Stimulated activated CD8-positive, alpha-beta memory T cell treated with anti-CD3 and anti-CD28 coated beads, Interleukin-4, amount 100 ng/mL, for 24 hours (primary cell): ENCODE measurements at places on chromosomes 3 and 15.

DNA sequence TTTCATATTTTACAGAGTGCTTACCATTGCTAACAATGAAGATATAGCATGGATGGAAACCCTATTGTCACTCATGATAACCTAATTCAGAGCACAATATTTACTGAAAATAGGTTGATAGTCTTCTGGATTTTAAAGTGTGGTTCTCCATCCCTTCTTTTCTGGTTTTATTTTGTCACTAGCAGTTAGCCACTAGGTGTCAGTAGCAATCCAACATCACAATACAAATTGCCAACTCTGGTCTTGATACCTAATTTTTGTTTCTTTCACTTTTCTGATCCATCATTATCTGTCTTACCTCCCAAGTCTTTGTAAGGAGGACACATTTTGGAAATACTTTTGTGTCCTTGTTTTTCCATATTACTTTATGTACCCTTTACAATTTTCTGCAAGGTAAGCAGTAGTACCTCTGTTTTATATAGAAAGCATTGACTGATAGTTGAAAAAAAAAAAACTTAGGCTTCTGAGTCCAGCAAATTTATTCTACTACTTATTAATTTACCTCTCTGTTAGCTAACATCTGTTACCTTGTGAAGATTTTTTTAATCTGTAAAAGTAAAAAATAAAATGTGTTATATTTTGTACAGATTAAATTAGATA lies 28.3 kb upstream of the CRYBG3 start:
- DNase-seq: no peak

DNA sequence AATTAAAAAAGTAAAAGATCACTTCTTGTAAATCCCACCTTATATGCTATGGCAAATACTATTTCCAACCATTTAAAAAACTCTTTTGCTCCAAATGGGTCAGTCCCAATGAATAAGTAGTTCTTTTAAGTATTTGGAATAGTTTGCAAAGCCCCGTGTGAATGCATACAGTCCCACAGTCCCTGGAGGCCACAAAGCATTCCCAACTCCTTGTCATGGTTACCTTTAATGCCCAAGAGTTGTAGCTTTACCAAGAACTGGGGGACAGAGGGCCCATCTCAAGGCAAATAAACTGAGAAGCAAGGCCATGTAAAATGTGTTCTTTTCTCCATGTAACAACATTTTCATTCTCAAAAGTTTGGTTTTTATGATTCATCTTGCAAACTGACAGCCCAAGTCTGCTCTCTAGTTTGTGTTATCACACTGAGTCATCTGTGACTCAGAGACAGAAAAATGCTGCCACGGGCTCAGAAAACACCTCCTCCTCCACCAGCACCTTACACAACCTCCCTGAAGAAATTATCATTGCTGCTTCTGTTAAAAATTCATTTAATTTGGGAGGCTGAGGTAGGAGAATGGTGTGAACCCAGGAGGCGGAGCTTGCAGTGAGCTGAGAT lies 336.2 kb downstream of the ERC2 start:
- no peak for DNase-seq

DNA sequence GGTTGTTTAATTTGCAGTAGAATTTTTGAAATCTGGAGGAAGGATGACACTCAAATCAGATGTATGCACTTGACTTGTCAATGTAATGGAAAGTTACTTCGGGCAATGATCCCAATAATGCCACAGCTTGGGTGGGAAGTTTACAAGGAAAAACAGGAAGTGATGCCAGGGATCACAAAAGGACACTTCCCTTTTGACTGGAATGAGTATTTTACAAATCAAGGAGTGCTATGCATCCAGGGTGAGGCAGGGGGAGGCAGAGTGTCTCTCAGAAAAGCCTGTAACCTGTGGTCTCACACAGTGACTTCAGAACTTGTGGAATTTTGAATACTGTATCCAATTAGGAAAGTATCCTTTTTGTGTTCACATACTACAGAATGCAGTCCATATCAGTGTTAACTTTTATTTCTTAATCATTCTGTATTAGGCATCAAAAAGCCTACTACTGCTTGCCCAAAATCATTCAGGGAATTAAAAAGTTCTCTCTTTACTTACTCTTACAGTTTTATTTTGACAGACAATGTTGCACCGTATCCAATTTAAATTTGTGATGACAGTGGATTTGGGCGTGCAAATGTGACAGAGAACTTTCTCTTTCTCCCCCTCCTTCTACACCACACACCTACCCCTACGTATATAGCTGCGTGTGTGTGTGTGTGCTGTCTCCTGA lies 445.1 kb downstream of the MECOM start:
- no peak for DNase-seq

GRCh38 chr15:95085056-95085455 lies 853.7 kb downstream of the MCTP2 start:
- no peak for DNase-seq

DNA sequence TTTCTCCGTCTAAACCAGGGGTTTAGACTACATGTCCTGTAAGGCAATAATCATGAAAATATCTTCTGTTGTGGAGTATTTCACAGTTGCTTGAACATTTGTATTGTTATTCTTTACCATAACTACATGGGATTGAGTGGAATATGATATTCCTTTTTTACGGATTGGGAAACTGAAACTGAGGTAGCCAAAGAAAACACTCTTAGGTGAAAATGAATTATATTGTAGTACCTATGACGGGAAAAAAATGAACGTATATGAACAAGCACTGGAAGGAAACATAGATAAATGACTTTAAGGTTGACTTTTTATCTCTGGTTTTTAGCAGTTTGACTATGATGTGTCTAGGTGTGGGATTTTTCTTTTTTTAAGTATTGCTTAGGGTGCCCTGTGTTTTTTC lies 35.6 kb downstream of the MAP2K1 start:
- no peak for DNase-seq

- DNase-seq: no peak
Observed at GRCh38 chr3:127275287-127275781, 12.5 kb downstream of the PRR20G start.

DNA sequence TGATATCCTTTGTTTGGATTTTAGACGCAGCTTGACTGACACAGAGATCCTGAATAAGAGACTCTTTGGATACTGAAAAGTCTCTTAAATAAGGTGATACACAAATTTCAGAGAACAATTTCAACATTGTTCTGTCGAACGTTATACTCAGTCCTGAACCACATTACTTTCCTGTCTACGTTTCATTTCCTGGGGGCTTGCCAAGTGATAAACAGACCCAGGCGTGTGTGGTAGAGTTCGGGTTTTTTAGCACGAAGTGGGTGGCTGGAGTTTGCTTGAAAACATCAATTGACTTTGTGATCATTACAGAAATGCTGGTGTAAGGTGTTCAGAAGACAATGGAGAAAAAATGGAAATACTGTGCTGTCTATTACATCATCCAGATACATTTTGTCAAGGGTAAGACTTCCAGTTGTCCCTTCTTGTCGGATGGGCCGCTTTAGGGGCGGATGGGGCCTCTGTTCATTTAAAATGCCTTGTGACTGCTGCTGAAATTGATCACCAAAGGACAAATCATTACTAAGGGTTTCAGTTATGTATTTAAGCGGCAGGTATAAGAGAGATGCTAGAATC lies at the start of gene CD96:
CD96 (plus strand) TSS at position 287 of the 573 bp plus-strand sequence; CDS start at position 339, 52 bp downstream.
- DNase-seq: peak; percentile 33

DNA sequence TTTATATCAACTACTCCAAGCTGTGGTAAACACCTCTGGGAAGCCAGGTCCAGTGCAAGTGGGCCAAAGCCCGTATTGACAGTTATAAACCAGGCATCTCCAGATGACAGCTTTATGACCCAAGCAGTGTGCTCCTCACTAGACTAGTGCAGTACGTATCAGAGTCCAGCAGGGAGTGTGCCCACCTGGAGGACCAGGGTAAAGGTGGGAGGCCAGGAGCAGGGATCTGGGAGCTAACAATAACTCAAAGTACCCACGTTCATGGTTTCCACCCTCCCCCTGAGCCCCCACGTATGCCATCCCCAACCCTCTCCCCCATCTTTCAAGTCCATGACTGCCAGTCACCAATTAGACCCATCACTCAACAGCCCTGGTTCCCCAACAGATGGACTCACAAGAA lies 27.0 kb upstream of the ALDH1A3 start:
- no peak for DNase-seq

GRCh38 chr15:48625126-48625525 lies 20.4 kb downstream of the FBN1 start:
- no peak for DNase-seq

- DNase-seq: no peak
Observed at GRCh38 chr3:2375376-2375775, 276.7 kb downstream of the CNTN4 start.

- no peak for DNase-seq
Observed at GRCh38 chr3:193843474-193844301, 250.7 kb downstream of the OPA1 start.

- DNase-seq: no peak
Observed at GRCh38 chr15:40562691-40563090, 2.2 kb downstream of the CCDC32 start.

- DNase-seq: no peak
Observed at GRCh38 chr15:89401631-89402517, 67.2 kb upstream of the POLG start.

GRCh38 chr15:63288778-63289378 lies 11.5 kb downstream of the APH1B start:
- DNase-seq: no peak

GRCh38 chr15:92538115-92538514 lies 117.5 kb downstream of the FAM174B start:
- DNase-seq: no peak

DNA sequence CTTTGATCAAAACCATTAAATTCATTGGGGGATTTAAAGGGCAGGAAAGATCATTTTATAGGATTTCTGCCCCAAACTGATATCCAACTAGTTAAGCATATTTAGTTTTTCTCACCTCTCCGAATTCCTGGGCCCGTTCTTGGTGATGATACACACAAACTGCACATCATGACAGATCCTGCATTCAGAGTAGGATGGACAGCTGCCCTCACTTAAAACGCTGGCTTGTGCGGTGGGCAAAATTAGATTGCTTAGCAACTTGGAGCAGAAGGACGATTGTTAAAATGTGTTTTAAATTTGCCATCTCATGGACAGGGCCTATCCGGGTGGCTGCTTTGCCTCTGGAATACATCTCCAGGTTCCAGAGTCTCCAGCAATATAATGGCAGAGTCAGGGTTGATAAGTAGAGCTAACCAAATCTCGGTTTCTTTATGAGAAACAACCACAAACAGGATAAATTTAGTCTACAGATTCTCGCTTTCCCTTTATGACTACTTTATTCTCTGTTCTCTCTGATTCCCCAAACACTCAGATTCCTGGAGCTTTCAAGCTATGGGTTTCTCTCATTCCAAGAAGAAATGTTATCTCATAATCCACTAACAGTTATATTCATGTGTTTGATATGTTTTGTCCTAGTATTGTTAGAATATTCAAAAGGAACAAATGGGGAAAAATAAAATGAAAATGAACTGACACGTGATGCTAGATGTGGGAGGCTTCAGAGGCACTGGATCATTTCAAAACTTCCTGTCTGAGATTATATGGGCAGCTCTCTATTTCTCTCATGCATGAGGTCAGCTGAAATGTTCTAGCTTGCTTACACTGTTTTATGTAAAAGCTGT lies 1014.1 kb upstream of the SEMA6D start:
- no peak for DNase-seq

DNA sequence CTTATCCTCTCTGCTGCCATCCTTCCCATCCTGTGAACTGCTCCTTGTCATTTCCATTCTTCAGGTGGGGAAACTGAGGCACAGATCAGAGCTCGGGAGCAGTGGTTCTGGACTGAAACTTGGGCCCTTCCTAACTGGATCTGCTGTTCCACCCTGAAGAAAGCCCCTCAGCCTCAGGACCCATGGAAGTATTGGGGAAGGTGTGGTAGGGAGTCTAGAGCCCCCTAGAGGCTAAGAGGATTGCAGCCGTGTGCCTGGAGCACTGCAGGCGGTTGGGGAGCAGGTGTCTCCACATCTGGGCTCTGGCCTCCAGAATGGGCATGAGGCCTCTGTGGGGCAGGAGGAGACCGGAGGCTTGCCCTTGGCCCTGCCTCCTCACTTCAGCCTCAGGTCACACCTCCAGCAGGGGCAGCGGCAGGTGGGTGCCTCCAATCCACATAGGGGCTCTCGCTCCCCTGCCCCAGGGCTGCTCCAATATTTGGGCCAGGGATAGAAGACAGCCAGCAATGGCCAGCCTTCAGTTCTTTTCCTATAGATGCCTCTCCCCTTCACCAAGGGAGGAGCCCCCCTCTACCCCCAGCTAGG lies 28.1 kb downstream of the DNAJB8 start:
- no peak for DNase-seq

DNA sequence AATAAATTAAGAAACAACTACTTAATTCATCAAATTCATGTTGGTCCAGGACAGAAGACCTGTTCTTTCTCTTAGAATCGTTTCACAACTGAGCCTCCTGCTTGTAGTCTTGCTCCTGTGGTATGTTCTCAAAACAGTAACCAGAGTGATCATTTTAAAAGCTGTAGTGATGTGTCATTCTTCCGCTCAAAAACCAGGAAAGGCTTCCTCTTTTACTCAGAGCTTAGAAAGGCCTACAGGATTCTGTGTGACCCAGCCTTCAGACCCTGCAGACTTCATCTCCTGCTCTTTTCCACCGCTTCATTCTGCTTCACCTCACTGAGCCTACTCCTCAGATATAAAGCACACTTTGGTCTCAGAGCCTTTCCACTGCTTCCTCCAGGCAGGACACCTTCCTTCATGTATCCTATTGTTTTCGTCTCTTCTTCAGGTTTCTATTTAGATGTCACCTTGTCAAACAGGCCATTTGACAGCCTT lies 22.7 kb downstream of the ST6GAL1 start:
- no peak for DNase-seq

DNA sequence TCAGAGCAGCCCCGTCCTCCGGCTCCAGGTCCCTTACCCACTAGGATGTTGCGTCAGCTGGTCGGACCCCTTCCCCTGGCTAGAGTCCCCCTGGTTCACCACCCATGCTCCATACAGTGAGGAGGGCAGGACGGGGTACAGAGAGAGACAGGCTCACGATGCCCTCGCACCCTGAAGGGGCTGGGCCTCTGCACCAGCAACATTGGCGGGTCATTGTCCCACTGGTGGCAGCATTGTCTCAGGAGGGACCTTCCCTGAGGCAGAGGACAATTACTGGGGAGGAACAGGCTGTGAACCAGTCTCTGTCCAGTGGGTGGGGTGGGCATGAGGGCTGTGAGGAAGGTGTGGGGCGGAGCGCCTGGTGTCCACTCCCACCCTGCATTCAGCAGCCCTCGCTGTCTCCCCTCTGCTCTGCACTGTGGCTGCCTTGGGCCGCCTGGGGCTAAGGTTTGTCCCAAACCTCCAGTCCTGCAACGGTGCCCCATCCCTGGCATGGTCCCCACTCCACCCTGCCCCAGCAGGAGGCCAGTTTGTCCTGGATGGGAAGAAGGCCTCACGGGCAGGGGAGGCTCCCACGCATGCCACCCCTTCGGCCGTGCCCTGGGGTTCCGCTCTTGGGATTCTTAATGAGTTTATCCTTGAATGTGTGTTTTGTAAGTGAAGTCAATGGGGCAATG lies 48.0 kb upstream of the KLF13 start:
- no peak for DNase-seq
